Peyer's patch (tissue), 4 donors: ENCODE measurements at places on chromosomes 6 and 20. TPM values are rescaled to one million over a fixed set of nuclear protein-coding genes. Genes with fewer than 3 reads are reported as not detected.

The PACSIN1 gene
- total RNA-seq = 9.9 TPM

The SAMD3 gene
- not detected for total RNA-seq

- DNase-seq = no peak
Observed at GRCh38 chr6:1797801-1798200, 188.1 kb downstream of the FOXC1 start.

GRCh38 chr20:57842720-57843119, 132.9 kb upstream of the PMEPA1 start:
- no peak for DNase-seq

GRCh38 chr20:57907131-57908000, 197.6 kb upstream of the PMEPA1 start:
- DNase-seq = no peak

DNA sequence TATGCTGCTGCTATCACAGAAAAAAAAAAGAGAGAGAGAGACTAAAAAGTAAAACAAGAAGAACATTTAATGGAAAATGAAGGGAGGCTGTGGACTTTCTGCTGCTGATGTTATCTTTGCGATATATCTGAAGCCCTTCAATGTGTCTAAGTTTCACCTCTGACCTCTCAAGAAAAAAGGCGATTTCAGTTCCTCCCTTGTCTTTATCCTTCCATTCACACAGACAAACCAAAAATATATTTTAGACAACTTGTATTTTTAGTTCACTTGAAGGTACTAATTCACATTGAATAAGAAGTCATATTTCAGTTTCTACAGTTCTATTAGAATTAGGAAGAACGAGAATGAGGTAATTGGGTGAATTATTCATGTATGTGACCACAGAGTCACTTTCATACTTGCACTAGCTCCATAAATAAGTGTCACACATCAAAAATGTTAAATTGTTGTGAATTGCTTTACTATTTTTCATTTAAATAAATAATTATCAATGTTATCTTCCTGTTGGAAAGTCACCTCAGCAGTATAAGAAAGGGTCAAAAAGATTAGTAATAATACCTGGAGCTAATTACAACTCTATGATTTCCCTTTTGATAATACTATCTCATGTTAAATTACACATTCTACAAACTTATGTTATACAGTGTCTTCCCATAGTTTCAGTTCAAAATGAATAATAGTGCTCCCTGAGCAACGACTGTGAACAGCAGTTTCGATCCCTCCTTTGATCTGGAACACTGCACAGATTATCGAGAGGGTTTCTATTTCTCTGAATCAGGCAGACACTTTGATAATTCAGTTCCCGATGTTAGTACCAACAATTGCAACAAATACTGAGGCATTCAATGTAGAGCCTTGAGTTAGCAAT, 85.2 kb upstream of the PLCB4 start:
- no peak for DNase-seq

GRCh38 chr6:144690133-144690532, 405.0 kb downstream of the UTRN start:
- no peak for DNase-seq

DNA sequence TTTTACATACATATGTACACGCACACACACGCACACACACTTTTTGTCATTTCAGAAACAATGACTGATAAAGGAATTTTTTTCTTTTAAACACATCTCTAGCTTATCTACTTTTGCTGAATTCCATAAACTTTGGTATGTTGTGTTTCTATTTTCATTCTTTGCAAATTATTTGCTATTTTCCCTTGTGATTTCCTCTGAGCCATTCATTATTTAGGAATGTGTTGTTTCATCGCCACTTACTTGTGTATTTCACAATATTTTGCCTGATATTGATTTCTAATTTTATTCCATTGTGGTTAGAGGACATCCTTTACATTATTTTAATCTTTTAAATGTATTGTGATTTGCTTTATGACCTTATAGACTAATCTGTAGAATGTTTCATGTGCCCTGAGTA, 23.6 kb upstream of the OR2J2 start:
- DNase-seq = no peak

GRCh38 chr20:6575912-6576401, 191.5 kb upstream of the BMP2 start:
- no peak for DNase-seq

DNA sequence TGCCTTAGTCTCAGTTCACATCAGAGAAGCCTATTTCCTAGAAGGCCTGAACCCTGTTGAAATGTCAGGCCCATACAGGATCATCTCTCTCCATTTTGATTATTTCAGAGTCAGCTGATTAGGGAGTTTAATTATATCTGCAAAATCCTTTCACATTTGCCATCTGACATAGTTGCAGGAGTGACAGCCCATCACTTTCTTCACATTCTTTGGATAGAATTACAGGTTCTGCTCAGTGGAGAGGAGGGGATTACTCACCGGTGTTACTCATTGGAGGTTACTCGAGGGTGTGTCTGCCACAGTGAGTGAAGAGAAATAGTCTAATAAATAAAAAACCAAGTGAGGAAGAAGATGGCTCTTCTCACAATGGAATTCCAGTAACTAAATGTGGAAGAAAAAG, 216.8 kb downstream of the TMEM242 start:
- DNase-seq = no peak

GRCh38 chr20:49029203-49029602, 16.9 kb upstream of the CSE1L start:
- DNase-seq = no peak

DNA sequence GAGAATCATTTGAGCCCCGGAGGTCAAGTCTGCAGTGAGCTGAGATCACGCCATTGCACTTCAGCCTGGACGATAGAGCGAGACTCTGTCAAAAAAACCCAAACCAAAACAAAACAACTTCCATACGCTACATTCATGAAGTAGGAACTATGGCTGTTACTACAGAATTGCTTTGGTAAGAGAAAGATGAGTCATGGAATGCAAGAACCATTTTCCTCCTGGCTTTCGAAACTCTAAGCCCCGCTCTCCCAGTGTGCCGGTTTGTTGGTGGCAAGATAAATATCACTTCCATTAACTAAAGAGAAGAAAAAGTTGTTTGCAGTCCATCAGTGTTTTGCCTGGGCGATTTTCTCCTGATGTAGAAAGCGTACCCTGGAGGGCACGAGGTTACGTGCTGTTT, 61.3 kb downstream of the ZDHHC14 start:
- DNase-seq = no peak

DNA sequence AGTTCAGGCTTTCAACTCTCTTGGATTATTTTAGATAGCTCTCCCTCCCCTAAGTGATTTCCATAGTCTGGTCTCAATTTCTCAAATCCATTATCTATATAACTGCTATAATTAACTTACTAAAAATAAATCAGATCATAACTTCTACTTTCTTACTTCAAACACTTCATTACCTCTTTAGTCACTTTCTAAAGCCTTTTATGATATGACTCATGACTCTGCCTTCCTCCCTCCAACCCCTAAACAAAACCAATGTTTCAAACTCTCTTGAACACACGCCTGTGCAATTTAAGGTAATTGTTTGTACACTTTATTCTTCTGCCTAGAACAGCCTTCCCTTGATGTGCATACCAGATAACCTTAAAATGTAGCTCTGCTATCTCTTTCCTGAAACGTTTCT, 100.5 kb downstream of the LMBRD1 start:
- no peak for DNase-seq

DNA sequence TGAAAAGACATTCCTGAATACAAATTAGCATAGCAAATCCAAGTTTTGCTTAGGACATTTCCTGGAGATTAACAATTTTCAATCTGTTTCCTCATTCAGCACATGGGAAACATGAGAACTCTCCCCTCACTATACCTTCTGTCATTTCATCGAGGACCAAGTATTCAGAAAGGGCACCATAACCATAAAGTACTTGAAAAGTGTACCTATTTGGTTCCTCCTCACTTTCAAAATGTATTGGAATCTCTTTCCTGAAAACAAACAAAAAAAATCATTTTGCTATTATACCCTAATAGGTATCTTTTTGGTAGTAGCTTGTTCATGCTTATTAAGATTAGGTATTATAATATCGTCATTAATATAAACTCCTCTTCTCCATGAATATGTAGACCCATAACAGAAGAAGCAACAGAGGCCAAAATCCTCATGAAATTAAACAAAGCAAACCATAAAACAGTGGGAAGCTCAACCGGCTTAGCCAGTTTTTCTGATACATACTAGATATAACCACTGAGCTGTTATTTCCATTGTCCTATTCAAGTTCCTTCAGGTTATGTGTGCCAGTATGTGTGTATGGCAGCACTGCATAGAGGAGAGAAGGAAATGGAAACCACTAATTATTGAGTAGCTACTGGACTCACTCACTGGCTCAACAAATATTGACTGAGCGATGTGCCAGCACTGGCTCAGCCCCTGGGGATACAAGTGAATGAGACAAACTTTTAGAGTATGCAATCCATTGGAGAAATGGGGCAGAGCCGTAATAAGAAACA, 274.0 kb downstream of the MAFB start:
- no peak for DNase-seq

DNA sequence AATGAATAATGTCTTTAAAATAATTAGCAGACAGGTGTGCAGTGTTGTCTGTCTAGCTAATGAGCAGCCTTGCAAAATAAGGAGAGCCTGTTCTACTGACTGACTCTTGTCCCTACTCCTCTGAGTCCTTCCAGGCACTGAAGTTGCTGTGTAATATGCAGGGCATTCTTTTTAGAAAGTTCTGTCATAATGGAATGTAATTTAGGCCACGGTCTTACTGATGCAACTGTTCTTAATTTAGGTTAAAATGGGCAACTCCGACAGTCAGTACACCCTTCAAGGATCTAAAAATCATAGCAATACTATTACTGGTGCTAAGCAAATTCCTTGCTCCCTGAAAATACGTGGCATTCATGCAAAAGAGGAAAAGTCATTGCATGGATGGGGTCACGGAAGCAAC, 133.9 kb downstream of the TIAM2 start:
- DNase-seq = no peak

DNA sequence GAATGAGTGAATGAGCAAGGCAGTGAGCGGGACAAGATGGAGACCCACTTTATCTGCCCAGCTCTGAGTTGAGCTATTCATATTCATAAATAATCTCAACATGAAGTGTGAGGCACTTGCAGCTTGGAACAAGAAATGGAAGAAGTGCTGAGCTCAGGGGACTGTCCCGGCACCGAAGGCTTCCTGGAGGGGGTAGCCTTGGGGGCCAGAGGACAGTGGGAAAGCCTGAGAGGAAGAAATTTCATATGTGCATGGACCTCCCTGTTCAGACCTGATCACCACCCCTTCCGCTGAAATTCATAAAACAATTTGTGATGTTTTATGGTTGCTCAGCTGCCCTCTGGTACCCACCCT, 103.2 kb downstream of the TOX2 start:
- DNase-seq = no peak
